SIG-M5 (cell line): ENCODE measurements at places on chromosomes 2 and 18.
A peak's percentile ranks its signal among the peaks of the same experiment; 100 is the strongest.

- DNase-seq: no peak
Measured at GRCh38 chr2:42906557-42907411, 114.4 kb upstream of the HAAO start.

DNA sequence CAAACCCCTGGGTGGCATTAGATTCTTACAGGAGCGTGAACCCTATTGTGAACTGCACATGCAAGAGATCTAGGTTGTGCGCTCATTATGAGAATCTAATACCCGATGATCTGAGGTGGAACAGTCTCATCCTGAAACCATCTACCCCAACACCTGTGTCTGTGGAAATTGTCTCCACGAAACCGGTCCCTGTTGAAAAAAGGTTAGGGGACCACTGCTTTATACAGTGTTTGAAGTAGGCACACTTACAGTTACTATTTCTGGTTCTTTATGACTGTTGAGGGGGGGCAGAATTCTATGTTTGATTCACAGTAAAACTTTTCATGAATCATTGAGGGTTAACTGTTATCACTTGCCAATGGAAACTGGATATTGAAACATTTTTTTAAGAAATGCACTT, 72.0 kb downstream of the RIF1 start:
- DNase-seq: no peak

- no peak for DNase-seq
Measured at GRCh38 chr18:76588601-76589226, 93.7 kb upstream of the ZNF516 start.

DNA sequence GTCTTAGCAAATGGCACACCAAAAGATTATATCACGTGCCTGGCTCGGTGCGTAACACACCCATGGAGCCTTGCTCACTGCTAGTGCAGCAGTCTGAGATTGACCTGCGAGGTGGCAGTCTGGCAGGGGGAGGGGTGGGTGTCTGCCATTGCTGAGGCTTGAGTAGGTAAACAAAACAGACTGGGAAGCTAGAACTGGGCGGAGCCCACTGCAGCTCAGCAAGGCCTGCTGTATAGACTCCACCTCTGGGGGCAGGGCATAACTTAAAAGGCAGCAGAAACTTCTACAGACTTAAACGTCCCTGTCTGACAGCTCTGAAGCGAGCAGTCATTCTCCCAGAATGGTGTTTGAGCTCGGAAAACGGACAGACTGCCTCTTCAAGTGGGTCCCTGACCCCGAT, 55.9 kb upstream of the FSHR start:
- no peak for DNase-seq

DNA sequence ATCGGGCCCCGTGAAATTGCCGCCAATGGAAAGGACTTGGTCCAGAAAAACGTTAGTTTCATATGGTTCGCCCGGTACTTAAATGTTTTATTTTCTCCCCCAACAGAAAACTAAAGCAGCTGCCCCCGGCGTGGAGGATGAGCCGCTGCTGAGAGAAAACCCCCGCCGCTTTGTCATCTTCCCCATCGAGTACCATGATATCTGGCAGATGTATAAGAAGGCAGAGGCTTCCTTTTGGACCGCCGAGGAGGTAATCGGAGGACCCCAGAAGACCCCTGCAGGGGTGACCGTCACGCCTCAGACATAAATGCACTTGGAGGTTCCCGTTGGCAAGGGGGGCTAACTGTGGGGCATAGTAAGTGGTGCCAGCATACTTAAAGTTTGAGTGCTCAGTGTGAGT, 742 bp downstream of the RRM2 start:
- no peak for DNase-seq

DNA sequence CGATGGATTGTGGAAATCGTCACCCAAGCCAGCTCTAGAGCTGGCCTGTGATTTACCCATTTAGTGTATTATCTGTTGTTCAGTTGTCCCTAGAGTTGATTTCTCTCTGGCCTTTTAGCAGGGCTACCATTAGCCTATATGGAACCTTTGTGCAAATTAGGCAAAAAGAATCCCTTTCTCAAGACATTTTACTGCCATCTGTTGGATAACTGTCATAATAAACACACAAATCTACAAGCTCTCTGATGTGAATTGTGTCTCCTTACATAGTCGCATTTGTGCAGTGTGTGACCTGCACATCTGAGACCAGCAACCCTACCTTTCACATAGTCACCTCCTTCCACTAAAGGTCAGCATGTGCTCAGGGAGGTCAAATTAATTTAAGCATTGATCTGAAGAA, 34.0 kb downstream of the LOXHD1 start:
- no peak for DNase-seq

DNA sequence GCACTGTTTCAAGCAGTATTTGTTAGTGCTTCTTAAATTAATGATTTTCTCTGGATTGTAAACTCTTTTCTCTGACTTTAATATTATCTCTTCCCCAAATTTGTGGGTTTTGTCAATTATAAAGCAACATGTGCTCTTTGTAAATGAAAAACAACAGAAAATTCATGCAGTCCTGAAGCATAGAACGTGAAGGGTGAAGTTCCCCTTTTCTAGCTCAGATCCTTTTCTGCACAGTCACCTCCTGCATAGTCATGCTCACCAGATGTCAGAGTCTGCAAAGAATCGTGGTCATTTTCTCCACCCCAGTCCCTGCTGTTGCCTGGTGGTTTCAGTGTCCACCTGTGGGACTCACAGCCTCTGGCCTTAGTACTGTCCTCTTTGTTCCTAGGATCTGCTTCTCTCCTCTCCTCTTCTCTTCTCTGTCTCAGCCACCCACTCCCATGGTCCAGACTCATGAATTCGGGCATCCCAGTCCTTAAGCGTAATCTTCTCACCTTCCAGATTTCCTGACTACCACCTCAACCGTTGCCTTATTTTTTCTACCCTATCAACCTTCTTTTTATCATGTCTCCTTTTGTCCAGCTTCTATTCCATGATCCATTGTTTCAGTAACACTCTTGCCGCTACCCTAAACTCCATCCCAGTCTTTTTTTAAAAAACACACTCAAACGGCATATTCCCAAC, 229.1 kb downstream of the RTP5 start:
- peak; percentile 20 for DNase-seq

DNA sequence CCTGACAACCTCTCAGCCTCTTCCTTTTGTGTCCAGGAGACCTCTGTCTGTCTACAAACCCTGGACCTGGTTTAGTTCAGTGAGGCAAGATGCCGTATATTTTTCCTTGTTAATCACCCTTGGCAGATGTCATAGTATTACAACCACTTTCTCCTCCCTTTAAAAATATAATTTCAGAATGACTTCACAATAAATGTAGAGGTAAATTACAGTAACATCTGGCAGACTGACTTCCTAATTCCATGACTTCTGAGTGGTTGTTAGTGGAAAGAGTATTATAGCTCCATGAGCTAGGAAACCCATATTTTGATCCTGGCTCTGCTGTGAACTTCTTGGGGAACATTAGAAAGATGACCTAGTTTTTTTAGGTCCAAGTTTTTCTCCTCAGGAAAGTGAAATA, 39.5 kb downstream of the SPATS2L start:
- DNase-seq: no peak

GRCh38 chr18:35231052-35231451, 9.8 kb upstream of the ZNF397 start:
- no peak for DNase-seq

DNA sequence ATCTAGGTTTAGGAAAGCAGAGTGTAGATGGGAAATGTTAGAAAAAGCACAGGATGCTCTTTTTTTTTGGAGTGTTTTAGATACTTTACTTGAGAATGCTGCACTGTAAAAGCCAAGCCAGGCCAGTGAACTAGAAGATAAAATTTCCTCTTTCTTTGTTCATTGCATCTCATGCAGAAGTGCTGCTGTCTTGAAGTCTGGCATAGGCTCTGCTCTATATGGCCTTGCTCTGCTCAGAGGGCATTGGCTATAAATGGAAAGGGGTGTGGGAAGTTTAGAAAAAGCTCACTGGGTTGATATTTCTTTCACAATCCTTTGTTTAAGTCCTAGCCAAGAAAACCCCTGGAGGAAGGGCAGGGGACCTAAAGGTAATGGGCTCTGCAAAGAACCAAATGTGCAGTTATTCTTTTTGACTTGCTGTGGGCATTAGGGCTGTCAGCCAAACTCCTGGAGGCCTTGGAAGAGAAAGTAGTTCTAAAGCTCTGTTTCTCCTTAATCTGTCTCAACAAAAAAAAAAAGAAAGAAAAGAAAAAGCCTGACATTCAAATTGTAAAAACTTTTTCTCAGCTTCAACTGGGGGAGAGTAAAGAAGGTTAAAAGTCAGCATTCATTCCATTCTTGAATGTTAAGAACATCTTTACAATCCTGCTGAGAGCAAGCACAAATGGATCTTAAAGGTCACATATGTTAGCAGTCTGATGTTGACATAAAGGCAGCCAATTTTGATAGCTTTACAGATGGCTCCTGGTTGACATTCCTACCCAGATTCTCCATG, 338.3 kb downstream of the GULP1 start:
- no peak for DNase-seq

GRCh38 chr18:74342416-74343043, 26.9 kb downstream of the C18orf63 start:
- DNase-seq: no peak

DNA sequence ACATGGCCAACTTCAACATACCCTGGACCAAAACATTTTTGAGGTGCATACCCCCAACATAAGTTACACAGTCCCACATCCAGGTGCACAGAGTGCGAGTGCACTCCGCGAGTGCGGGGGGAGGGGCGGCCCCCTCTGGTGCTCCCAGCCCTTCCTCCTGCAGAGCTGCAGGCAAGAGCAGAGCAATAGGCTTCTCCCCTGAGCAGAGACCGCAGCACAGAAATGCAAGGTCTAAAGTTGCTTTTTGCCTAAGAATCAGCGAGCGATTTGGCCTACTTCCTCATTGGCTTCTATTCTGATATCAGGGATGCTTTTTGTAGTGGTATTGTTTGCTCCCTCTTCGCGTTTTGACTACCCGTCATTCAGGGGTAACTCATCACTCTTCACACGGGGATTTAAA, 40.6 kb downstream of the BOLA3 start:
- no peak for DNase-seq

- no peak for DNase-seq
Measured at GRCh38 chr2:241161646-241162281, 11.5 kb downstream of the PPP1R7 start.

- DNase-seq: no peak
Measured at GRCh38 chr2:58543442-58543841, 302.3 kb upstream of the FANCL start.

DNA sequence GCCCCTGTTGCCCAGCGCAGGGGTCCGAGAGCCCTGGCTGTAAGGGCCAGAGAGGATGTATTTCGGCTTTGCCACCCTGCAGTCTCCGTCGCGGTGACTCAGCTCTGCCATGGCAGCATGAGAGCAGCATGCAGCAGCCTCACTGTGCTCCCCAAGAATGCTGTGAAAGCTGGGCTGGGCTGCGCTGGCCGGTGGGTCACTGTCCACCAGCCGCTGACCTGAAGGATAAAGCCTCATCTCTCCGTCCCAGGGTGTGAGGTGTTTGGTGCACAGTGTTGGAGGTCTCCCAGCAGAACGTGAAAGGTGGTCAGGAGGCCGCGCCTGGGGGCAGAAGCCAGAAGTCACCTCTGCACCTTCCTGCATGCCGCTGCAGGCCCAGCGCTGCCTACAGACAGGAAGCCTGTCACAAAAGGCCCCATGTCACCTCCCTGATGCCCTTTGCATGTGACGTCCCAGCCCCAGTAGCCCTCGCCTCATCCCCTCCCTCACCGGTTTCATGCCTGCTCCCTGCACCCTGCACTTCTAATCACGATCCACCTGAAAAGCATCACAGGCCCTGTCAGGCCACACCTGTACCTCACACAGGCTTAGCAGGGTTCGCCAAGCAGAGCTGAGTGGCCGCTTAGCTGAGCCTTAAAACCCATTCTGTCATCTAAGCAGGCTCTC, 342.1 kb downstream of the EIPR1 start:
- no peak for DNase-seq

GRCh38 chr2:47334356-47335136, 68.4 kb upstream of the MSH2 start:
- DNase-seq: no peak

DNA sequence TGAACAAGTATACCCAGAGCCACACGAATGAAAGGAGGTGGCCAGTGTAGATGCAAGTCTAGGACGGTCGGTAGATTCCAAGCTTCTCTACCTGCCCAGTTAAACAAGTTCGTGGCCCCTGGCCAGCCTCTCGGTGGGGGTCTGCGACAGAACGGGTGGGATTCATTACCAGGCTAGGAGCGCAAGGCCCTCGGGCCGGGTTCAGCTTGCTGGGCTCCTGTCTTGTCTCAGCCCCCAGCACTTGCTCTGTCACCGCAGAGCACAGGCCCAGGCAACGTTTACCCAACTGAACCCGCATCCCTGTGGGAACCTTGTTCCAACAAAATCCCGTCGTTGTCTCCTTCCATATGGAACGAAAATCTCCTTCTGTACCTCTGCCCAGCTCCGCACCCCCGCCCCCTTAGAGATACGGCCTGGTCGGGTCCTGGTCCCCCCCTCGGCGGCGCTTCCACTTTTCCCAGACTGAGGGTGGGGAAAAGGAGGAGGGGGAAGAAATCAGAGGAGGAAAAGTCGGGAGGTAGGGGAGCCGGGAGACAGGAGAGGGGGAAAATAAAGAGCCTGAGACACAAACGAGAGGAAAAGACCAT, 1.9 kb upstream of the EMX1 start:
- no peak for DNase-seq

DNA sequence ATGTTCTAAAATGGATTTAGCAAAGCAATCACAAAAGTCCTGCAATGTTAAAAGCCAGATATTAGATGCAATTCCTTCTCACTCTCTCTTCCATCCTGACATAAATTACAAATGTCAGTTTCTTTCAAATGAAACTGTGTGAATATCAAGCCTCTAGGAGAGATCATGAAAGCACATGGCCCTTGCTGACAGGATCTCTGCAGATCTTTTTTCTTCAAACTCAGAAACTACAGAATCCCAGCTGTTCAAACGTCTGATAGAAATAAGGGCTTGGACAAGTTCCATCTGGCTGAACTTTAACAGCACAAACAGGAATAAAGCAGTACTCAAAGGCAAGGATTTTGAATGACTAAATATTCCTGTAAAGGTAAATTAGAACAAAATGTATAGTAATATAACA, 47.6 kb downstream of the PDE1A start:
- DNase-seq: no peak
